ENCODE measurements at places on chromosomes 5 and 9.

DNA sequence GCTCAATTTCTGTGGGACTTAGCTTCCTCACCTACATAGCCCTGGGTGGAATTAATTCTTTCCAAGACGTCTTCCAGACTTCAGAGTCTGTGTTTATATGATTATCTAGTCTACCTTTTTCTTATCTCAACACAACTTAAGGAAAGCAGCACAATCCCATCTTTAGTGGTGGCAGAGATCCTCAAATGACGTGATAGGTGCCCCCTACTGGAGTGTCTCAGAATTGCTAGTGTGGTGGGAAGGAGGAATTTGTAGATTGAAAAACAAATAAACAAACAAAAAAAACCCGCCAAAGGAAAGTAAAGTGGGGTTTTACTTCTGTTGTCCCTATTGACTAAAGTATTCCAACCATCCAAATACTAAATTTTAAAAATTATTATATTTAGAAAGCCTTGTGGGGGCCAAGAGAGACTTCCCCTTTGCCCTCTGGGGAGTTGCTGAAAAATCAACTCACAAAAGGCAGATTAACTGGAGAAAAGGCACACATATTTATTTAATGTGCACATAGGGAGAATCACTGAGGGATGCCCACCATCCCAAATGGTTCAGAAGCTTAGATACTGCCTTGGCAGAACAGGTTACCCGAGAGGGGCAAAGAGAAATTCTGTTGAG, 283.3 kb downstream of the TMEM167A start:
- peak; percentile 20 for DNase-seq

DNA sequence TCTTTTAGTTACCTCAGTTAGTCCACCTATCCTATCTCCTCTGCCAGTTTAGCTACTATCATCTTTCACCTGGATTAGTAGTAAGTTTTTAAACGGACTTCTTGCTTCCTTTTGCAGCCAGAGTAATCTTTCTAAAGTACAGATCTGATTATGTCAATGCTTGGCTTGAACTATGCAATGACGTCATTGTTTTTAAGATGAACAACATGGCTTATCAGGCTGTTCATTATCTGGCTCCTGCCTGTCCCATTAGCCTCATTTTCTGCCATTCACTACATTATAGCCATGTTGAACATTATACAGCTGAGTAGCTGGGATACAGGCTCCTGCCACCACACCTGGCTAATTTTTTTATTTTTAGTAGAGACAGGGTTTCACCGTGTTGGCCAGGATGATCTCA, 98.7 kb downstream of the RANBP17 start:
- no peak for DNase-seq

DNA sequence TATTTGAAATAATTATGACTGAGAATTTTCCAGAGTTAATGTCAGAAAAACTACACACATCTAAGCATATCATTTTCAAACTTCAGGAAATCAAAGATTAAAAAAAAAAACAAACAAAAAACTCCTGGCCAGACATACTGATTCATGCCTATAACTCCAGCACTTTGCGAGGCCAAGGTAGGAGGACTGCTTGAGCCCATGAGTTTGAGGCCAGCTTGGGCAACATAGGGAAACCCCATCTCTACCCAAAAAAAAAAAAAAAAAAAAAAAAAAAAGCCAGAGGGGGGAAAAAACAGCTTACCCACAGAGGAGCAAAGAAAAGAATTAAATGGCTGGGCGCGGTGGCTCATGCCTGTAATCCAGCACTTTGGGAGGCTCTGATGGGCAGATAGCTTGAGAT, 22.4 kb downstream of the EFCAB9 start:
- no peak for DNase-seq

DNA sequence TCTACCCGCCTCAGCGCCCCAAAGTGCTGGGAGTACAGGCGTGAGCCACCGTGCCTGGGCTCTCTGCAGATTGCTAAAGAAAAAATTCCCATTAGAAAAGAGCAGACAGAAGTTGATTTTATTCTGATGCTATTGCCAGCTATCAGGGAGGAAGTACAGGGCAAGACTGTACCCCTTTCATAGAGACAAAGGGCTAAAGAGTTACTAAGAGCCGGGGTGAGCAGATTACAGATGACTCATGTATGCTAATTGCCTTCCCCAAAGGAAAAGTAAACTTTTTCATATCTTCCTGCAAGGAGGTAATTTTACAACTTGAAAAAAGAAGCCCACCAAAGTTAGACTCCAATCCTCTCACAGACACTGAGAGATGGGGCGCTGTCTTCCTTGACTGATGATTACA, 42.3 kb upstream of the MCTP1 start:
- DNase-seq = no peak

- DNase-seq = no peak
These were observed 937.2 kb upstream of the DMAC1 start for GRCh38 chr9:8736805-8737204.

- DNase-seq = no peak
These were observed 72.8 kb downstream of the MED27 start for GRCh38 chr9:132006677-132007370.

DNA sequence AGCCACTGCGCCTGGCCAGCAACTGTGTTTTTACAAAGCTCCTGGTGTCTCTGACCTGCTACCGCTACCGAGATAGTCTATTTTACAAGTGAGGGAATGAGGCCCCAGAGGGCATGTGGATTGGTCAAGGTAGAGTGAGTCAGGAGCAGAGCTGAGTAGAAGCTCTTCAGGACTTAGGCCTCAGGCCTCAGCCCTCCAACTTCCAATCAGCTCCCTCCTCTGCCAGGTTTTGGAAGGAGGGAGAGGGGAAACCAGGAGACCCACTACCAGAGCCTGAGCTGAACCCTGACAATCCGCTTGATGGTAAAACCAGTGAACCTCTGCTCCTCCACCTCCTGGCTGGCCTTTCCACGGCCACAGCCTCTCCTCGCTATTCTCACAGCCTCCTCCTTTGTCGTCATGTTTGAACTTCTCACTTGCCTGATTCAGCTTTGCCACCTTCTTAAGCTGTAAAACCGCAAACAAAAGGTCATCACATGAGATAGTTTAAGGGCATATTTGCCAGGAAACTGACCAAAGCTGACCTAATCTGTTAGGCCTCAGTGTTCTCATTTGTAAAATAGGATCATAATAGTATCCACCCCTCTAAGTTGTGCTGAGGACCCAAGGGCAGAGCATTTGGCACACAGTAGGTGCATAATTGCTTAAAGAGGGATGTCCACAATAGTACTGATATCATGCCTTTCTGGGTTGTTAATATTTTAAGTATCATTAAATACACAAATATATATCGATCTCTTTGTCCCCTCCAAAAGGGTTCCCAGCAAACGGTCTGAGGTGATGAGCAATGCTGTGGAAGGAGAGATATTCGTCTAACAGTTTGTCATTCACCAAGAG, 1.7 kb downstream of the TRAF1 start:
- DNase-seq = no peak

DNA sequence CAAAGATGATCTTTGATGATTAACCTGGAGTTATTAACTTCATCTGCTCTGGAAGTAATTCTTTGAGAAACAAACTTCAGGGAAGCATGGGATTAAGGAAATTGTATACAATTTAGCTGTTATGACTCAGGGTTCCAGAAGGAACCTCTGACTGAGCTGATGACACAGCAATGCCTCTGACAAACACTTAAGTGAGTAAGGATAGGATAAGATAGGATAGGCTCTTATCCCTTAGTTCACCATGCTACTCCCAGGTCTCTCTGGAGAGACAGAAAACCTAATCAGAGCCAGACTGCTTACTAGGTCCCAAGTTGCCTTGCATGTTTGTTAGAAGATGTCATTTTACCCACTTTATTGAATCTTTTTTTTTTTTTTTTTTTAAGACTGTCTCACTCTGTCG, 12.6 kb upstream of the TMEM38B start:
- no peak for DNase-seq
